ENCODE measurements at places on chromosomes 2 and 18.

GRCh38 chr2:54636415-54637139, 86.9 kb upstream of the EML6 start:
- no peak for DNase-seq

- no peak for DNase-seq
These were observed 9.5 kb downstream of the KCMF1 start for GRCh38 chr2:84980263-84980983.

DNA sequence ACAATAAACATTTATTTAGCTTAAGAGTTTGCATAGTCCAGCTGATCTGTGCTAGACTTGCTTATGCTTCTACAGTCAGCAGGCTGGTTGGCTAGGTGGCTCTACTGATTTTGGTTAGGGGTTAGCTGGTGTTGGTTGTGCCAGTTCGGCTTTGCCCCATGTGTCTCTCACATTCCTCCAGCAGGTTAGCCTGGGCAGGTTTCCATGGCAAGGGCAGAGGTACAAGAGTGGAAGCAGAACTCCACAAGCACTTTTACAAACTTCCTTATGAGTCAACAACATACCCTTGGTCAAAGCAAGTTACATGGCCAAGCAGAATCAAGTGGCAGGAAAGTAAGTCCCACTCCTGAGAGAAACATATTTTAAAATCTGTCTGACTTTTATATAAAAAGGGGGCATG, 82.3 kb downstream of the SS18 start:
- DNase-seq: no peak

- DNase-seq: no peak
These were observed 149.1 kb downstream of the GREB1L start for GRCh38 chr18:21391074-21391673.

GRCh38 chr2:151175864-151176263, 85.8 kb downstream of the RBM43 start:
- DNase-seq: no peak

DNA sequence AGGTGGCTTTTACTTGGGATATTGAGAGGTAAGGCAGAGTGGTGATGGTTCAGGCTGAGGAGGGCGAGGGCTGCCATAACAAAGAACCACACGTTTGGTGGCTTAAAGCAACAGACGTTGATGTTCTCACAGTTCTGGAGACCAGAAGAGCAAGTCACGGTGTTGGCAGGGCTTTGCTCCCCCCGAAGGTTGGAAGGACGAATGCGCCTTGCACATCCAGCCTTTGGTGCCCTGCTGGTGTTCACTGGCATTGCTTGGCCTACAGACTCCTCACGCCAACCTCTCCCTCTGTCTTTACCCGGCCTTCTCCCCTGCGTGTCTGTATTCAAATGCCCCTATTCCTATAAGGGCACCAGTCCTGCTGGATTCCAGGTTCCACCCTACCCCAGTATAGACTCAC, 125.4 kb downstream of the TPO start:
- no peak for DNase-seq

GRCh38 chr2:64996871-64997307, 7.7 kb downstream of the SLC1A4 start:
- DNase-seq: no peak

- DNase-seq: no peak
These were observed 242.9 kb downstream of the ARL6IP6 start for GRCh38 chr2:152961351-152961750.

- no peak for DNase-seq
These were observed 127.6 kb upstream of the LINC00305 start for GRCh38 chr18:64276311-64277090.

- no peak for DNase-seq
These were observed 42.1 kb upstream of the ITSN2 start for GRCh38 chr2:24402242-24403097.

- no peak for DNase-seq
These were observed 104.9 kb downstream of the SPTBN1 start for GRCh38 chr2:54561010-54561409.

DNA sequence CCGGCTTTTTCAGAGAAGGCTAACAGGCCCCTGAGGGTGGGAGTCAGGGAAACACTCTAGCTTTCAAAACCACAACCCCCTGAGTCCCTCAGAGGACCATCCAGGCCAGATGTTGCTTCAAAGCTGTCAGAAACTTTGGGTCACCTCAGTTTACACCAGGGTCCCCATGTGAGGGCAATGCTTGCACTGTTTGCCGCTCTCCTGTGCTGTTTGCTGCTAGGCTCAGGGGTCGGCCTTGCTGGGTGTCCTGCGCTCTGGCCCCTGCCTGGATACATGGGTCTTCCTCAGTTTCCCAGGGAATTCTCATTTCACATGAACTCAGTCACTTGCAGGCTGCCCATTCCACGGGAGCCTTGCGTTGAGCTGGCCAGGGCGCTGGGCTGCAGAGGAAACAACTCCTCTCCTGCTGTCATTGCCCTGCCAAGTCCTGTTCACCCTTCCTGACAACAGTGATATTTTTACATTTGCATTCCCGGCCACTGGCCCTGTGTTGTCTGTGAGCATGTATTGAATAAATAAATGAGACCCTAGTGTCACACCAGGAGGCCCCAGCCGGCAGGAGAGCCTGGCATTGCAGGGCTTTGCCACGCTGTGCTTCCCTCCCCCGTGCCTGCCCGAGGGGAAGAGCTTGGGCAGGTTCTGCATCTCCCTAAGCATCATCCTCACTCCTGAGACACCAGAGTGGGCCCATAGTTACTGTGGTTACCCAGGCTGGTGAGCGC, 73.2 kb upstream of the RAB6C start:
- no peak for DNase-seq

GRCh38 chr2:6934345-6934744, 17.1 kb downstream of the RNF144A start:
- no peak for DNase-seq

DNA sequence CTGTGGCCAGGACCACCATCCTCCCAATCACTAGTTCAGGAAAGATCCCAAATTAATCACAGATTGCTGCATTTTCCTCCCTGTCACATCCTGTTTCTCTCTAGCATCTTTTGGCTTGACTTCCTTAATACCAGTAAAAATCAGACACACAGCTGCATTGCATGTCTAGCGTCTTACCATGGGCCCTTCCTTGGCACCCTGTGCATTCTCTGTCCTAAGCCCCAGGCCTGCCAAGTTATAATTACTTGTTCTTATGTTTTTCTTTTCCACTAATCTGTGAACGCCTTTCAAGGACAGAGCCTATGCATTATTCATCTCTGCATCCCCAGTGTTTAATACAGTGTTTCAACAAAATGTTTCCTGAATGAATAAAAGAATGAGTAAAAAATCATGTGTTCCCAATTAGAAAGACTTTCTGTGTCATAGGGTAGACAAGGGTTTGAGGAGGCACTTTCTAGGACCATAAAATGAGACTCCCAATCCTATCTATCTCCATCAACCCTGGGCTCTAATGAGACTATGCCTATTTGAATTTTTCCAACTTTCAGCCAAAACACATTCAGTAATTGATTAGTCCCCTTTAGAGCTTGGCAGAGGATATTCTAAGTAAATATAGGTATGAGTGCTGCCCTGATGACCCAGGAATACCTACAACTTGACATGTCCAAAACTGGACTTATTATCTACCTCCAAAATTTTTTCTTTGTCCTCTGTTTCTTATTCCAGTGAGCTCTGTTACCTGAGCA, 10.3 kb upstream of the NT5C1B start:
- no peak for DNase-seq

DNA sequence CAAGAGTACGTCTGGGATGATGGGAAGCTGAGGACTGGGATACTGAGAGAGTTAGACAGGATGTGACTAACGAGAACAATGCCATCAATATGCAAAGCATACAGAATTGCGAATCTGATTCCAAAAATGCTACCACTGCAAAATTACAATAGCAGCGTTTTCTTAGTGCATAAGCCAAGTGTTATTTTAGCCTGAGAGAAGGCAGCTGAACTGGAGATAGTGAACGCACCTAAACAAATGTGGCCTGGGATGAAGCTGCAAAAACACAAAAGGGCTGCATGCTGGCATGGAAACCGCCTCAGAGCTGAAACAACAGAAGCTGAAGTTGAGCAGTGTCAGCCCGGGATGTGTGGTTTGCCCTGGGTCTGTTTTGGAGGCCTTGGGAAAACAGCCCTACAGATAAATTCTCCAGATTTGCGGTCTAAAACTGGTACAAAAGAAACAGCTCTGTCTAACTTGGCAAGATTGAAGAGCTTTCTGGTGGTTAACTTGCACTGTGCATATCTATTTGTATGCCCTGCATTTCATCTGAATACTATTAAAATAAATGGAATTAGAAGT, 45.5 kb downstream of the LYPD6 start:
- DNase-seq: no peak

GRCh38 chr18:48284743-48285142, 124.4 kb downstream of the ZBTB7C start:
- no peak for DNase-seq

- DNase-seq: no peak
These were observed 89.6 kb upstream of the KCTD1 start for GRCh38 chr18:26637983-26638382.

DNA sequence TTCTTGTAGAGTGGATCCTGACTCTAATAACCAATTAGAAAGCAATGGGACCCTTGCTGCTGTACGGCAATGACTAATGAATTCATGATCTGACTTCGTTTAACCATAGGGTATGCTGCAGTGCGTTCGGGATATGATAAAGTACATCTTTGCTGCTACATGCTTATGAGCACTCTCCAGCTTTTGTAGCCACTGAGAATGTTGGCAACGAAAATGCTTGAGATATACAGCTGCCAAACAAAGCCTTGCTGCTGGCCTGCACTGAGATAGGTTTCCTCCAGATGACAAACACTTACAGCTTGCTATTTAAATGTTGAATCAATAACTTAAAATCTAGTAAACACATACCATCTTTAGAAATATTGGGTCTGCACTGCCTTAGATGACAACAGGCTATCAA, 372.4 kb upstream of the SLC8A1 start:
- DNase-seq: no peak

DNA sequence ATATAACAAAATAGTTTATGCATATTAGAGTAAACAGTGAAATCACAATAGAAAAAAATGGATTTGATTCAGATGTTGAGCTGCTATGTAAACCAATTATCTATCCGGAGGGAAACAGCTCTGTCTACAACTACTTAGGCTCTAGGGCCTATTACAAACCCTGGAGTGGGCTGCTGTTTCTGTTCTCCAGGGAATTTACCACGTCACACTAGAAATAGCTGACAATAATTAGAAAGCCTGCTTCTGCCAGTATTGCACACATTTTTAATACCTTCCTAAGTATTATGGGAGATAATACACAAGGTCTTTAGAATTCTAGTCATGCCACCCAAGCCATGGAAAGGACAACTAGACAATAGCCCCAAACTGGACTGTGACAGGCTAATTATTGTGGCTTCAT, 411.1 kb downstream of the FIGN start:
- no peak for DNase-seq

DNA sequence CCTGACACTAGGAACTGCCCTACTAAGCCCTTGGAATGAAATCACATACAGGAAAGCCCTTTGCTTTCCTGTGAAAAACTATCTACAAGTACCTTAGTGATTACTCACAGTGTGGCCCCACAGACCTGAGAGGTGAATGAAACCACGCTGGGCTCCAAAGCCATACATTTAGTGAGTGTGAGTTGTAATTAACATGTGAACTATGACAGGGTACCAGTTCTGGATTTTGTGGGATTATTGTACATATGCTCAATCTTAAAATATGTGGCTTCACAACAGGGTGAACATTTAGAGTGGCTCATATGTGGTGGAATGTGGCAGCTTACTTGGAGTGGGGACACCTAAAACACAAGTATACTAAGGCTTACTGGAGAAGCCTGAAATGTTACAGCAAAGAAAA, 12.3 kb downstream of the KCTD1 start:
- no peak for DNase-seq

DNA sequence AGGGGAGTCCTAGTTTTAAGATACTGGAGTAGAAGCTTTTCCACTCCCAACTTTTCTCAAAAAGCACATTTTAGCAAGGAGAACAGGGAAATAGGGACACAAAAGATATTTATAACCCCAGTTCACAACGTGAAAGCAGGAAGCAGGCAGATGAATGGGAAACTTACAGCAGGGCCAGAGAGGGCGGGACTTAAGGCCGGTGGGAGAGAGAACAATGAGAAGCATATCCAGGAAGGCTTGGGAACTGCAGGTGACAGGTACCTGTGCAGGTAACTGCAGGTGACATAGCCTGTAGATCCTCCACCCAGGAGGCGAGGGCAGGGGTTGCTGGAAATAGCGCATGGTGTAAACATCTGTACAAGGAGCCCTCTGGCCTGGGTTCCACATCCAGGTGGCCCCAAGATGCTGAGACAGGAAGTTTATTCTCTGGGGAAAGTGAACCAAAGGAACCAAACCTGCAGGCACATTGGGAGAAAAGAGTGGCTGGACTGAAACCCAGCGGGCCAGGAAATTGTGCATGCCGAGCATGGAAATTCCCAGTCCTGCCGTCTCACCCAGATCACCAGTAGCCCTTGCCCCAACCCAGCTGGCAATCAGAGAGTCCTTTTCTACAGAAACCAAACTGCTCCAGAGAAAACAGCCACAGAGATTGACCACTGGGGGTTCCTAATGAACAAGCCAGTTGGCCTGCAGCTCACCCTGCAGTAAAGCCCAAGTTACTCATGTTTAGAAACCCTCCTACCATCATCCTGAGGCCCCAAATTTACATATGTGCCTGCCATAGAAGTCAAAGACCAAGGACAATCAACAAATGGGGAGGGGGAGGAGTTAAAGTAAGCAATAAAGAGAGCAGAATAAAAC, 24.3 kb upstream of the COL6A3 start:
- DNase-seq: no peak

- DNase-seq: no peak
These were observed 533.8 kb downstream of the ADCYAP1 start for GRCh38 chr18:1438458-1438910.

GRCh38 chr2:68386365-68386764, 21.3 kb downstream of the PLEK start:
- no peak for DNase-seq

DNA sequence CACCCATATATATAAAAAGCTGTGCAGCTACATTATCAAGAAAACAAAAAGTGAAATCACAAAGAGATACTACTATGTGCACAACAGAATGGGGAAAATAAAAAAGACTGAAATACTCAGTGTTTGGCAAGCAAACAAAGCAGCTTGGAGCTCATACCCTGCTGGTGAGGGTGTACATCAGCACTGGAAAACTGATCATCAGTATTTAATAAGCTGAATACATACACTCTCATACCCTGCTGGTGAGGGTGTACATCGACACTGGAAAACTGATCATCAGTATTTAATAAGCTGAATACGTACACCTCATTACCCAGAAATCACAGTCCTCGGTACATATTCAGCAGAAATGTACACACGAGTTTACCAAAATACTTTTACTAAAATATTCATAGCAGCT, 220.8 kb downstream of the SPP2 start:
- no peak for DNase-seq

DNA sequence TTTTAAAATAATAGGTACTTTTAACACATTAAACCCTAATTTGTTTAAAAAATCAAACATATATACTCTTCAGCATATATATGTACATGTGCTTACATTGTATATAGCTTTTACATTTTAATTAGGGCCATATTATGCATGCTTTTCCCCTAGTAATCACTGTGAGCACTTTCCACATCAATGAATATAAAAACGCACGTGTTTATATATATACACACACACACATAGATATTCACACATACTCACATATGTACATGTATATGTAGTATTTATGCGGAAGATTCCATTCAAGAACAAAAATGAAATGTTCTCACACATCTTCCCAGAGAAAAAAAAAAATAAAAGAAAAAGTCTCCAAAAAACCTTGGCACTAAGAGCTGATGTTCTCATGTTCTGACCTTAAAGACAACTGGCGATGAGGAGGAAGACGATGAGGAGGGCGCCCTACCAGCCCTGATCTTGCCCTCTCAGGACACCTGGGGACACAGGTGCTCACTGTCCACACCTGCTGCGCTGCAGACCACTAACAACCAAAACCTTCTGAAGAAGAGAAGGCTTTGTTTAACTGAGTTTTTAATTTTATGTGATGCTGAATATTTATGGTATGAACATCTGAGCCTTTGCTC, 184.7 kb downstream of the HDAC4 start:
- DNase-seq: no peak

All from effector CD4-positive, alpha-beta T cell (primary cell).